ENCODE measurements at places on chromosomes 11 and 22. TPM values are rescaled to one million over a fixed set of nuclear protein-coding genes. Genes with fewer than 3 reads are reported as not detected.

SPDYC gene
- 0.43 TPM for polyA plus RNA-seq

OR2D2 gene
- not detected for polyA plus RNA-seq

KDM4E gene
- polyA plus RNA-seq, result not detected

TAGLN gene
- 776 TPM for polyA plus RNA-seq

PDE2A gene
- polyA plus RNA-seq, result 12.6 TPM

ACCS gene
- 11.4 TPM for polyA plus RNA-seq

AQP11 gene
- polyA plus RNA-seq, result 3.8 TPM

PANX2 gene
- 4.3 TPM for polyA plus RNA-seq

FOXRED2 gene
- 6.5 TPM for polyA plus RNA-seq
